ENCODE measurements at places on chromosomes 2 and 18.

DNA sequence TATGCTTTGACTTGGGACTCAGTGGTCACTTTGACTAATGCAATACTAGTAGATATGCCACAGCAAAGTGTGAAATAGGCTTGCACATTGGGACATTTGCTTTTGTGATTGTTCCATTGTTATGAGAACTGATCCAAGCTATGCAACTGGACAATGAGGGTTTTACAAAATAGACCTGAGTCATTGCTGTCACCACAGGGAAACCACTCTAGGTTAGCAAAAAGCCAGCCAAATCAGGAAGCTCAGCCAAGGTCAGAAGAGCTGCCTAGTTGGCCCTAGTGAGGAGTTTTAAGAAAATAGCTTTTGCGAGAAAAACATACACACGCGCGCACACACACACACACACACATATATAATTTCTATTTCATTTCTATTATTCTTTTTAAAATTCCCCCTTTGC is 452.4 kb upstream of the CDH7 start:
- DNase-seq: no peak

DNA sequence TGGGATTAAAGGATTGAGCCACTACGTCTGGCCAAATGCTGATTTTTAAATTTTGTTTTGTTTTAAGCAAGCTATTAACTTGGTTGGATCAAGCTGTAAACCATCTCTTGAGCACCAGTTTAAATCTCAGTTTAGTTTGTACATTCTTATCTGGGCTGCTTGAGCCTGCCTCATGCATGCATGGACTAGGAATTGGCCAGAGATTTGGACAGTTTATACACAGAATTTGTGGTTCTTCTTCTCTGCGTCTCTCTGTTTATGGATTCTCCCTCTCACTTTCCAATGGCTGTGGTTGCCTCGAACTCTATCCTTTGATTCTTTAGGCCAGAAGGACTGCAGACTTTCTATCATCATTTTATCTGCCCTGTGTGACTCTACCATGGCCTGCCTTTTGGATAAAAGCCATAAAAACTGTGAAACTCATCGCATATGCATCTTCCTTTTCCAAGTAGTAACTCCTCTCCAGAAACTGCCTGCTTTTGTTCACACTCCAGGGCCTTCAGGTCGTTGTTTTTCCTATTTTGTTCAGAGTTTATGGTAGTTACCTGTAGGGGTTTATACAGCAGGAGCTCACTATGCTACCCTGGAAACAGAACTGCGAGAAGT is 32.5 kb upstream of the PLB1 start:
- DNase-seq: no peak

DNA sequence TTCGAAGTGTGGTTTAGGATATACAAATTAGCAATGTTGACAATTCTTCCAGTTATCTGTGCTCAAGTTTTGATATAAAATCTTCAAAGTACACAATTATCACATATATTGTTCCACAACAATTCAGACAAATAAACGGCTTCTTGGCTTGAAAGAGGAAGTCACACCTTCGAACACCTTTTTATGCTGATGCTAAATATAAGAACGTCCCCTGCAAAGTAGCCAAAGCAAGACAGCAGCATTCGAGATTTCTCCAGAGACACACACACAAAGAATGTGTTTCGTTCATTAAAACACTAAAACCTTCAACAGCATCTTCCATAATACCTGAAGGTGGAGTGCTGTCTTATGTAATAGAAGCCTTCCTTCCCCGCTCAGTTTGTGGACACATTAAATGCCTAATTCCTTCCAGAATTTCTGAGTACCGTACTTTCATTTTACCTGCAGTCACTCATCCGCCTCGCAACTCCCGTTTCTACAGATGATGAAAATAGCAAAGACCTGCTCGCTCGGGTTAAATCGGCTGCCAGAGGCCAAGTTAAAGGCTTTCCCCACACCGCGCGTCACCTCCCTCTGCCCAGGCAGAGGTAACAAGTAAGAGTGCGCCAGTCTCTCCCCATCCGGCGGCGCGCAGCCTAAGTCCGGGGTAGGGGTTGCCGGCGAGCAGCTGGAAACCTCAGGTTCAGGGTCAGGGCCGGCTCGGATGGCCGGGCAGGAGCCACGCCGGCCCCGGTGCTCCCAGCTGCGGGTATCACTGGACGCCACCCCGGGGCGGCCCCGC is 847 bp downstream of the SERPINE2 start:
- no peak for DNase-seq

- no peak for DNase-seq
Measured at GRCh38 chr2:215831296-215831913, 181.9 kb downstream of the MREG start.

GRCh38 chr2:189504238-189504637 is 63.0 kb downstream of the WDR75 start:
- no peak for DNase-seq

DNA sequence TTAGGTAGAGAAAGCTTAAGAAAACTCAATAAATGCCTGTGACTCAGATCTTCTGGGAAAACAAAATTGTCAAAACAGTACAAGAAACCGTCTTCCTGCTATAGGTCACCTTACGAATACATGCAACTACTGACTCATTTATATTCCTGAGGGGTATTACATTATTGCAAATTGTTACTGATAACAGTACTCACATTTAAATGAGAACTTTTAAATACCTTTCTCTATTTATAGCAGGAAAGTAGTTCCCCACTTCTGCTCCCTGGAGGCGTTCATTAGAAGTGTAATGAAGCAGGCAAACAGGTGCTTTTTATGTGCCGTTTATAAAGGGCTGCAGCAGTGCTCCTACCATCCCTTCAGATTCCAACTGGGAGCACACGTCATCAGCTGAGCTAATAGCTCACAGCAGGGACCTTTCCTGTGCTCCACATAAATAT is 65.1 kb upstream of the RPRM start:
- no peak for DNase-seq

- no peak for DNase-seq
Measured at GRCh38 chr2:207655000-207655399, 29.8 kb upstream of the METTL21A start.

DNA sequence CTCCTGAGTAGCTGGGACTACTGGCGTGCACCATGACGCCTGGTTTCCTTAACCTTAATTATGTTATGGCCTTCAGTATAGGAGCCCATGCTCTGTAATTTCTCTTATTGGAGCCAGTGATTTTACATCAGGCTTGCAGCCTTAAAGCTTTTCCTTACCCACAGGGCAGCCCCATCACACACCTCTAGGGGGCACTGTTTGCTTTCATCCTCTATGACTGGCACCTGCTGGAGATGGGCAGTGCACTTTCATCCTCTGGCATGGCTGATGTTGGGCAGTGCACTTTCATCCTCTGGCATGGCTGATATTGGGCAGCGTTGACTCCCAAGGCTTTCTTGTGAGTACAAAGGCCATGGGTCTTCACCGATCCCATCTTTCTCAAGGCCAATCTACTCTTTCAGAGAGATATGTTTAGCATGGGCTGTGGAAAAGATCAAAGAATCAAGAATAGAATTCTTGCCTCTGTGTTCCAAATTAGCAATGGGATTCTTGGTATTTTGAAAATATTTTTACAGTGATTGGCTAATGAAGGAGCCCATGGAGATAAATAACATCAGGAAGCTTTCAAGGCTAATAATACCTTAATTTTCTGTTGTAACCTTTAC is 80.7 kb upstream of the MEX3C start:
- DNase-seq: no peak

DNA sequence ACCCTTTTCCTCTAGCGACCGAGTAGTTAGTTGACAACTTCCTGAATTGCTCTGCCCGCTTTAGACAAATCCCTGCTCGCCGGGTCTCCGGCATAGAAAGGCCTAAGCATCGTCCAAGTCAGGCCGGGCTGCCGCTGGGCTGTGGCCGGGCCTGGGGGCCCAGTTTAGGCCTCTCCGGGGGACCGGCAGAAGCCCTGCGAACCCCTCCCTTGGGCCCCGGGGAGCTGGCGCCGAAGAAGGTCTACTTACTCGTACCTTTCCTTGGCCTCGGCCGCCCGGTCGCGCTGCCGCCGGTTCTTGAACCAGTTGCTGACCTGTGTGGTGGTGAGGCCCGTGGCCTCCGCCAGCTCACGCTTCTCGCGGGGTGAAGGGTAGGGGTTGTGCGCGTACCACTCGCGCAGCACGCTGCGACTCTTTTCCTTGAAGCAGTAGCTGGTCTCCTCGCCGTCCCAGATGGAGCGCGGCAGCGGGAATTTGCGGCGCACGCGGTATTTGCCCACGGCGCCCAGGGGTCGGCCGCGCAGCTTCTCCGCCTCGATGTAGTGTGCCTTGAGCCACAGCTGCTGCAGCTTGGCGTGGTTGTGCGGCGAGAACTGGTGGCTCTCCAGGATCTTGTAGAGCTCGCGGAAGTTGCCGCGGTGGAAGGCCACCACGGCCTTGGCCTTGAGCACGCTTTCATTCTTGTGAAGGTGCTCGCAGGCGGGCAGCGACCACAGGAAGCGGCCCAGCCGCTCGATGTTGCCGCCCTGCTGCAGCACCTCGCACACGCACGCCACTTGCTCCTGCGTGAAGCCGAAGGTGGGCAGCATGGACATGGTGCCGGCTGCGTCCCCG is 739 bp downstream of the SIX2 start:
- no peak for DNase-seq

GRCh38 chr2:46304635-46305034 is 7.4 kb downstream of the EPAS1 start:
- no peak for DNase-seq

DNA sequence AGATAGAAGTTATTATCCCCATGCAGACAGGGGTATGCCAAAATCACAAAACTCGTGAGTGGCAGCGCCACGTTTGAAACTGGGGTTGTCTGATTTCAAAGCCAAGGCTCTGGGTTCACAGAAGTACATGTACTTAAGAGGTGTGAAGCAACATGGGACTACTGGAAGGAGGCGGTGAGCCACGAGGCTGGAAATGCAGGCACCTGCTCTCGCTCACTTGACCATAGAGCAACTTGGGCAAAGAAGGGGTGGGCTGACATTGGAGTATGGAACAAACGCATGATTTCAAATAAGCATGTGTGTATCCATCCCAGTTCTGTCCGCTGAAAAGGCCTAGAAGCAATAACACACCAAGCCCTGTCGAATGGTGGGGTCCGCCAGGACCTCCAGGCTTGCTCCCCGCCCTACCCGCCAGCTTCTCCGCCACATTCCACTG is 593 bp upstream of the ACTR2 start:
- DNase-seq: no peak

DNA sequence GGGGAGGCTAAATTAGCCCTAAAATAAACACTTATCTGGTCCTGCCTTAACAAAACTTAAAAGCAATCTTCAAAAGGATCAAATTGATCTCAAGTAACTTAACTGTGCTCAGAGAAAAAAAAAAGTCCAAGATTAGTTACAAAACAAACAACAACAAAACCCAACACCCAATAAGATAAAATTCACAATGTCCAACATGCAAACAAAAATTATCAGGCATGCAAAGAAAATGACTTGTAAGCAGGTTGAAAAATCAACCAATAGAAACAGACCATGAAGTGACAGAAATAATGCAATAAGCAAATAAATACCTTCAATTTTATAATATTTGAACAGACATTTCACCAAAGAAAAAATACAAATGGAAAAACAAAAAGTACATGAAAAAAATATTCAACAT is 4.0 kb upstream of the REEP1 start:
- DNase-seq: no peak

DNA sequence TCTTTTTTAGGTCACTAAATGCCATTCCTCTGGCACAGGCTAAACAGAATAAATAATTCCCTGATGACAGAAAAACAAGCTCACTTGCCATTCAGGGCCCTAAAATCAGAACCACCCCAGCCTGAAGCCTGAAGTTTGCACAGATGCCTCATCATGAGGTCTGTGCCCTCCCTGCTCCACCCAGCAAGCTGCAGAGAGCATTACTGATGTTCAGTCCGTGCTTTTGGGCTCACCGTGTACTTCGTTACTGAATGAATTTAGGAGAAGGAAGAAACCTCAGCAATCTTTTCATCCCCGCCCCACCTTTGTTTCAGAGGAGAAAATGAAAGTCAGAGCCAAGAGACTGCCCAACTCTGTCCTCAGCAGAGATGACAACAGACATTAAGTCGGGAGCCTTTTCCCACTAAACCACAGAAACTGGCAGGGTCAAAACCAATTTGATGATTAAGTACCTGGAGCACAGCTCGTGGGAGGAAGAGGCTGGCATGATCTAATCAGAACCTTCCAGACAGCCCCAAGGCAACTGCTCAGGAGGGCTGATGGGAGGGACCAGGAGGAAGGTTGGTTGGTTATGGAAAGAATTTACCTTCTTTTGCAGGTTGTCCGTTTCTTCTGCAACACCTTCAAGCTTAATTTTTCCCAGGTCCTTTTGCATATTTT is 122.7 kb downstream of the LAMA1 start:
- DNase-seq: no peak

DNA sequence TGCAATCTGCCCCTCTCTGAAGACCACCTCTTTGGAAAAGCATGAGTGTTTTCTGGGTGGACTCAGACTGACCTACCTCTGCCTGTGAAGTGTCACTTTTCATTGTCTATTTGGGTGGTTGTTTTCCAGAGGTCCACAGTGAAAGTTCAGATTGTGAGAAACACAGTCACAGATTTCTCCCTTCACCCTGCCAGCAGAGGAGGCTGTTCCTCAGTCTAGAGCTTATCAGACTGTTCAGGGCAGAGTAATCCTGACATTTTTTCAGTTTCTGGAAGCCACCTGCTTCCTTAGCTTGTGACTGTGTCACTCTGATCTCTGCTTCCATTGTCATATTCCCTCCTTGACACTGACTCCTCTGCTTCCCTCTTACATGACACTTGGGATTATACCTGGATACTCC is 55.4 kb upstream of the RMP24 start:
- no peak for DNase-seq

- no peak for DNase-seq
Measured at GRCh38 chr18:58186258-58186948, 142.4 kb downstream of the NEDD4L start.

DNA sequence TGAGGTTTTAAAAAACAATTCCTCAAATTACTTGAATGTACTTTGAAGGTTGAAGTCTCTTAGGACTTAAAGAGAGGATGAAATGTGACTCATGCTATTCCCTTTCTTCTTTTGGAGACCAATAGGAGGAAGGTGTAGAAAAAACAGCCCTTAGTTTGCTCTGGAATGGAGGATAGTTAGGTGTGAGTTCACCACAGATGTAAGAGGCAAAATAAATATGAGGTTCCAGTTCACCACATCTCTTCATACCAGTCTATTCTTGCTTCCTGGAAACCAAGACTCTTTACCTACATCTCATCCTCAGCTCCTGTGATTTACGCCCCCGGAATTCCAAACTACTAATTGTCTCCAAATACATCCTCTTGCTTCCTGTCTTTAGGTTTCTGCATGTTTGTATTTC is 77.5 kb upstream of the TTC21B start:
- no peak for DNase-seq

DNA sequence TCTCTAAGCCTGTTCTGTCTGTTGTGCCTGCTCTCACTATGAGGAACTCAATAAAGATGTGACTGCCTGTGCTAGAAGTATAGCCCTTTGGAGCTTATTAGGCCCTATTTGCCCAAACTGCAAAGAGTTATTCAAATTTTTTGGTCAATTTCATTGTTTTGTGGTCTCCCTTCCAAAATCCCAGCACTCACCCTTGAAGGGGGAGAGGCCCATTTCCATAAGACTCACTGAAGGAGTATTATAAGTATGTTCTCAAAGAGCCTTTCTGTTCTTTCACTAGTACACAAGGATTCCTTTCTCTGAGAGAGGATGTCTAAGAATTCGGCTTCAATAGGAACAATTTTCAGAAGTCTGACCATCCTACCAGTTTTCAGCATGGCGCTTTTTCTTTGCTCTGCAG is 641.9 kb upstream of the REG3G start:
- DNase-seq: no peak
